ENCODE measurements at places on chromosomes 6 and 20.

GRCh38 chr6:157312757-157313156, 10.6 kb downstream of the TMEM242 start:
- DNase-seq, result no peak

GRCh38 chr6:158043586-158044524, 62.2 kb downstream of the SYNJ2 start:
- DNase-seq, result no peak

GRCh38 chr6:14544666-14545065, 427.1 kb downstream of the CD83 start:
- no peak for DNase-seq

DNA sequence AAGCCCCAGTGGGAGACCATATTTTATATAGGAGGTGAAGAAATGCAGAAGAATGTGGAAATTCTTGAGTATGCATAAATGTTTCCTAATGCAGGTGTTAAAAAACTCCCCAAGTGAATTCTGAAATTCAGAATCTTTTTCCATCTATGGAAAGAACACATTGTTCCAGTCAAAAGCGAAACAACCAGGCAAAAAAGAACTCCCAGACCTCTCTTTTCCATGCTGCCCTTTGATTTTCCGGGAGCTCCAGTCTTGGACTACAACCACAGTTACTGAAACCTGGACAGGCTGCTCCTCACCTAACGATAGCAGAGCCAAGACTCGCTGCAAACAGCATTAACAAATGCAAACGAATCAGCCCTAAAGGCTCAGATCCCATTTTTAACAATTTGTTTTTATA, 108.7 kb upstream of the CNKSR3 start:
- no peak for DNase-seq

- DNase-seq, result no peak
Measured at GRCh38 chr6:132715204-132715603, 1.3 kb upstream of the VNN1 start.

- peak; percentile 67 for DNase-seq
Measured at GRCh38 chr20:43187476-43188233, 2.1 kb downstream of the PTPRT start.

- DNase-seq, result no peak
Measured at GRCh38 chr6:31070711-31071197, 41.6 kb downstream of the C6orf15 start.

DNA sequence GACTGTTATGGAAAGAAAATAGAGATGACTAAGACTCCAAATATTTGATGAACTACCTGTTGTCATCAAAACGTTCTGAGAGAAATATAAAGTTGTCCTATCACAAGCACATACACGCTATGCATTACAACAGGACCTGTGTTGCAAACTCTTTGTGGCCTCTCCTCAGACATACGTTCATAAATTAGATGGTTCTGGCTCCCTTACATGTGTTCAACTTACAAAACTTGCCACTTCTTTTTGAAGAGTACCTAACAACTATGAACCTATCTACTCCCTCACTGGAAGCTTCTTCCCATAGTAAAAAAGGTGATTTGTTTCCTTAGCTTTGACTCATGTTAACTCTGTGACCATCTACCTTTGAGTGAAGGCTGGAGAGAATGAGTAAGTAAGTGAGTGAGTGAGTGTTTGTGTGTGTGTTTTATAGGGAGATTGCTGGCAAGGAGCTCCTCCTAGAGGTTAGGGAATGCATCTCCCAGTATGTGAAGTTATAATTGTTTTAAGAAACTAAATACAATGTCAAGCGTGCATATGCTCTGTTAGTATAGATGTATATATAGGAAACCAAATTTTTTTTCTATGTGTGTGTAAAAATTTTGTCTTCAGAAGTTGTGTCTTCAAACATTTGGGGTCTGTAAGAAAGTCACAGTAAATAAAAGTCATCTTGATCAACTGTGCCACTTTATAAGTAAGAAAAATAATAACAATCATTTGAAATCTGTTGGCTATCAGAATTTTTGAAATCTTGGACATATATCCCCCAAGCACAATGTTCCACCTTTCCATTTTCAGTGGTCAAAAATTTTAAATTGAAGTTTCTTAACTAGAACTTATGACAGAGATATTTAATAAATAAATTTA, 1211.1 kb upstream of the GJE1 start:
- DNase-seq, result no peak

- DNase-seq, result no peak
Measured at GRCh38 chr6:44826025-44826676, 438.6 kb downstream of the CDC5L start.

GRCh38 chr6:66897576-66897975, 1190.5 kb upstream of the EYS start:
- DNase-seq, result no peak

GRCh38 chr6:158419339-158419909, 107.2 kb downstream of the TULP4 start:
- no peak for DNase-seq

GRCh38 chr6:37083243-37084138, 78.0 kb downstream of the FGD2 start:
- DNase-seq, result no peak

DNA sequence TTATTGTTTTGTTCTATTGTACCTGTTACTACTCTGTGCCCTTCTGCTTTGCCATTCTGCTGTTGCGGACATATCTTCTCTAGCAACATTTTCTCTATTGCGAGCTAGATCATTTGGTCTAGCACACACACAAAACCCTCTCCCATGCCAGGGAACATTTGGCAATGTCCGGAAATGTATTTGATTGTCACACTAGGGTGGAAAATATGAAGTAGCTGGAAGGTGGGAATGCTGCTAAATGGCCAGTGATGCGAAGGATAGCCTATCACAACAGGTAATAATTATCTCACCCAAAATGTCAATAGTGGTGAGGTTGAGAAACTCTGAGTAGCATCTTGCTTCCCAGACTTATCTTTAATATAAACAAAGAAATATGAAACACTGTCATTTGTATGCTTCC, 331.9 kb downstream of the HTR1B start:
- no peak for DNase-seq

DNA sequence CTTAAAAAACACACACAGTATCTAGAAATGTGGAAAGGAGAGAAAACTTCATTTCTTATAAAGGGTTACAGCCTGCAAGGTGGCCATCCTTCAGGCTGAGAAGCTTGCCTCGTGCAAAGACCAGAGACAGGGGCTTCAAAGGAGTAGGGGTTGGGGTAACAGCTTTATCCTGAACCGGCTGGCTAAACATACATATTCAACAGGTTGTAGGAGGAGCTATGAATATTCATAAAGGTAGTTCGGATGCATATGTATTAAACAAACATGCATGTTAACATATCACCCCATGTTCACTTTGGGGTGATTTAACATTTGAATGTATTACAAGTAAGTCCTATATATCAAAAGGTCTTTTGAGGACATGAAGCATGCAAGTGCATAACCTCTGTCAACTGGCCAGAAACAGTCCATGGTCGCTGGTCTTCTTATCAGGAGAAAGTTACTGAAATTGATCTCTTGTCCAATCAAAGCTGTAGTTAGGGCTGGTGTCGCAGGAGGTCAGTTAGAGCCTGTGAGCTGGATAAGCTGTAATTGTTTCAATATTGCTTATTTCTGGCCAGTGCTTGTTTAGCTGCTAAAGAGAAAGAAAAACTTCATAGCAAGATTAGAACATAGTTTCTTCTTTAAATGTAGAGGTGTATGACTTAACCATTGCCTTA, 2.3 kb upstream of the STMND1 start:
- DNase-seq, result no peak

GRCh38 chr20:64232794-64233193, 22.8 kb upstream of the PCMTD2 start:
- no peak for DNase-seq

- no peak for DNase-seq
Measured at GRCh38 chr20:568673-569415, 25.3 kb upstream of the CSNK2A1 start.

- no peak for DNase-seq
Measured at GRCh38 chr20:18672834-18673233, 85.0 kb downstream of the DTD1 start.

DNA sequence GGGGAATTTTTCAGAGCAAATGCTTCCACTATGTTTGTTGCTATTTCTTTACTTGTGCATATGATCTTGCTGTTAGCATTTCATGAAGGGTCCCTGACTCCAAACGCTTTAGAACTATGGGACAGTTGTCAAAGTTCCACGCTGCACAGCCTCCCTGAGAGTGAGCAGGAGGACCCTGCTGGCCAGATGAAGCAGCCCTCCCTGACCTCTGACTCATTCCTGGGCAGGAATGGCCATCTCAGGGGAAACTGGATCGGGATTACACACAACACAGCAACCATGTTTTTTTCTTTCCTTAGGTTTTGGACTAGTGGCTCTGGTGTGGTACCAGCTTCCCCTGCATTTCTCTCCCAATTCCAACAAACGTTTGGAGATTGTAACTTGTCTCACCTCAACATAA, 710.9 kb upstream of the AGPAT4 start:
- no peak for DNase-seq

DNA sequence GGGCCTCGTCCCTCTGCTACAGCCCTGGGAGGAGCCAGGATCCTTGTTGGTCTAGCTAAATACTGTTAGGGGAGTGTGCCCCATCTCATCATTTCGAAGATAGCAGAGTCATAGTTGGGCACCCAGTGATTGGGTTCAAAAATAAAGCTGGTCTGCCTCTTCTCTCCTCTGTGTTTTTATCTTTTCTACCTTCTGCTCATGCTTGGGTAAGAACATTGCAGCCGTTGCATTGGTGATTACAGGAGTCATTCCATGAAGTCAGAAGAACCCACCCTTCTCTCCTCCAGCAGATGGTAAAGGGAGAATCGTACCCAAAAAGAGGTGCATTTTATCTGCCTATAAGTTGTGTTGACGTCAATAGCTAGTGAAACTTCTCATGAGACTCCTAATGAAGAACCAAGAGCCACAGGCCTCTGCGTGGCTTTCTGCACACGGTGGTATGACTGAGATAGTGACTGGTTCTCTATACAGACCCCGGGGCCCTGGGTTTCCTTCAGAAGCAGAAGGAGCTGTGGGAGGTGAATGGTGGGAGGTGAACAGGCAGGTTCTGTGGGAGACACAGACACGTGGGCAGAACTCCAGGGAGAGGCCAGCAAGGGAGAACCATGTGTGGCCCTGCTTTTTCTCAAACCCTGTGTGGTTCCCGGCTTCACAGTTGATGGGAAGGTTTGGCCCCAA, 5.7 kb upstream of the FAM209A start:
- no peak for DNase-seq

- DNase-seq, result no peak
Measured at GRCh38 chr6:121335087-121336008, 1.1 kb upstream of the TBC1D32 start.

DNA sequence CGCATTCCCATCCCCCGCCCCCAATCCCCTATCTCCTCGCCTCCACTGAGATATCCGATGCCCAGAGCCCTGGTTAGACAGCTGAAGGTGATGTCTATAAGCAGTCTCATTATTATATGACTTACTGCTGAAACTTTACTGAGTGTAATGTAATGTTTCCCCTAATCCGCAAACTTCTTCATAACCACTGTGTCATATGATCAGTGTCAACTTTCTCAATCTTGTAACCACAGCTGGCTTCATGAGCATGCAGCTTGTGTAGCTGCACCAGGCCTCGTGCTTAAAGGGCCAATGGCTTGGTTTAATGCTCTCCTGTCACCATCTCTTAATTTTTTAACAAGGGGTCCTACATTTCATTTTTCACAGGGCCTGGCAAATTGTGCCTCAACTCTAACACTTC, 8.1 kb downstream of the ASIP start:
- peak; percentile 31 for DNase-seq

GRCh38 chr6:163958646-163959045, 544.1 kb downstream of the QKI start:
- no peak for DNase-seq

DNA sequence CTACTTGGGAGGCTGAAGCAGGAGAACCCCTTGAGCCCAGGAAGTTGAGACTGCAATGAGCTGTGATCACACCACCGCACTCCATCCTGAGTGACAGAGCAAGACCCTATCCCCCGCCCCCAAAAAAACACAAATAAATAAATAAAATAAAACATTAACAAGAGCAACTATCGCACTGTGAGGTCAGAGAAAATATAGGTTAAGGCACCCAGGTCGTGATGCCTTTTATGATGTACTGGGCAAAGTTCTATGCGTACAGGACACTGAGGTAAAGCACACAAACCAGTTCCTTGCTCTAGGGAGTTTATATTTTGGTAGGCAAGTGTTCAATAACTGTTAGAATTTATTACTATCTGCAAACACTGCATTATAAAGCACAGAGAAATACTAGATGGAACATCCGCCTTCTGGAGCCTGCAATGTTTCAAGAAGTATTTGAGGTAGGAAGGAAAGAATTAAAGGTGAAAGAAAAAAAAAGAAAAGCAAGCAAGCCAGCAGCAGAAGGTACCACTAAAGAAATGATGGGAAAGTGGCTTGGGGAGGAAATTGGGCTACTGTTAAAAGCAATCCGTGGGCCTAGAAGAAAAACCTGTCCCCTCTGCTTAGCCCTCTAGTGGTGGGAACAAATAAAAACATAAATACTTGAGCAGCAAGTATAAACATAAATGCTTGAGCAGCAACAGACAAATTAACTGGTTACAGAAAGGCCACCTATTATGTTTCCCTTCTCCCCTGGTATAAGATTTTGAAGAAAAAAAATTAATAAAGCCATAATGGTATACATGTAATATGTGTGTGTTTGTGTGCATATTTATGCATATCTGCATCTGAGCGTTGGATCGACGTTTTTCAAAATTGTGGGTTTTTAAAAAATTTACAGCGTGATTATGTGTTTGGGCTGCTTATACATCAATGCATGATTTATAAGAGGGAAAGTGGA, 128.0 kb downstream of the PHACTR1 start:
- no peak for DNase-seq

DNA sequence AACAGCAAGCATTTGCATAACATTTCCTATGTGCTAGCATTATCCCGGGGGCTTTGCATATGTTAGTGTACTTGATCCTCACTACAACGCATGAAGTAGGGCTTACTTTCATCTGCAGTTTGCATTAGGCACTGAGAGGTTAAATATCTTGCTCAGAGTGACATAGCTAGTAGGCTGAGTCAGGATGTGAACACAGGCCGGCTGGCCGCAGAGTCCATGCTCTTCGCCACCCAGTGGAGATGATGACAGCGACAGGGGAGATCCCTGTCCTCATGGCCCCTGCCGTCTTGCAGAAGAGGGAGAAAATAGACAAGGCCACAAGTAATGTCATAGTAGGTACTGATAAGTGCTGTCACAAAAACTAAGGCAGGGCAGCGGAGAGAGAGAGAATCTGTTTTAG, 46.9 kb downstream of the LYRM4 start:
- no peak for DNase-seq

DNA sequence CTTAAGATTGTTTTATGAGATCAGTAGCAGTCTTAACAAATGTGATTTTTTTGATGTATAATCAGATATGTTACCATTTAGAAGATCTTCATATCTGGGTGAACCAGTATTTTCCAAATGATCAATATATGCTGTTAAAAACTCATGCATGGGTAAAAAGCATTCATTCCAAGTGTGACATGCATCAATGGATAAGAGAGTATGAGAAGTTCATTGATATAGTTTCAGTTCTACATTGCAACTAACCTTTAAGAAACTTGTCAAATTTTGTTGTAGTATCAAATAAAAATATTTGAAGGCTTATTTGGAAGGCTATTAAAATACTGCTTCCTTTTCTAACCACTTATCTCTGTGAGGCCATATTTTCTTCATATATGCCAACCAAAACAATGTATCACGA, 117.7 kb downstream of the FIG4 start:
- DNase-seq, result no peak

GRCh38 chr6:157017022-157017421, 239.8 kb downstream of the ARID1B start:
- DNase-seq, result no peak

Data from stimulated activated CD4-positive, alpha-beta T cell treated with anti-CD3 and anti-CD28 coated beads, Interleukin-1b, Interleukin-23, amount 100 ng/mL, for 48 hours (primary cell).